ENCODE measurements at places on chromosomes 1 and 21.
A peak's percentile ranks its signal among the peaks of the same experiment; 100 is the strongest.

DNA sequence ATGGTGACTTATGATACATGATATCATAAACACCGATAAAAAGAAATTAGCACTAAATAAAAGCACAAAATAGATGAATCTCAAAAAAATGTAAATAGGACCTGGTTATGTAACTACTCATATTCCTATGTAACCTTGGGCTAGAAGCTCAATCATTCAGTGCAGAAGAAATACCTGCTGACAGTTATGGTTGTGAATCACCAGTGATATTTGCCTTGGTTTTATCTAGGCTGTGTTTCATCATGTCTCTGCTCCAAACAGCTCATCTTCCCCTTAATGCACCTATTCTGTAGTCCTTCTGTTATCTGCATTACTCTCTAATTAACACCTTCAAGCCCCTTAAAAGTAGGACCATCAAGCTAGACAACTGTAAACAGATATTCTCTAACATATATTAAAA is 16.3 kb upstream of the PIGC start:
- DNase-seq = no peak

GRCh38 chr1:38031513-38031866 is 15.1 kb downstream of the POU3F1 start:
- DNase-seq = no peak

- DNase-seq = no peak
Observed at GRCh38 chr1:174800216-174800851, 199.4 kb upstream of the CACYBP start.

DNA sequence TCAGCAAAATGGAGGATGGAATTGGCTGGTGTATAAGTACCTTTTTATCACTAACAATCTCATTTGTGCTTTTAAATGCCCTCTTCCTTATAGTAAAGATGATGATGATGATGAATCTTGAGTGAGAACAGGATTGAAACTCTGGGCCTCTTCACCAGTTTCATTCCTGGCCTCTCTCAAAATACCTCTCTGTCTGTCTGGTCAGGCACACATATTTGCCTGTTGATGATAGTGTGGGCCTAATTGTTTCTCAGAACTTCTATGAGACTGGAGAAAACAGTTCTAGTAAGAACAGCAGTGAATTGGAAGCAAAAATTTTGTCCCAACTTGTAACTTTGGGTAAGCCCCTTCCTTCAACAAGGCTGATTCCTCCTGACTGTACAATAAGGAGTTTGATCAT is 94.4 kb upstream of the RGS4 start:
- DNase-seq = no peak

GRCh38 chr1:8349961-8350360 is 32.0 kb downstream of the SLC45A1 start:
- no peak for DNase-seq

- no peak for DNase-seq
Observed at GRCh38 chr1:226444901-226445300, 37.0 kb upstream of the PARP1 start.

GRCh38 chr1:192453360-192453992 is 122.1 kb upstream of the RGS1 start:
- no peak for DNase-seq

- no peak for DNase-seq
Observed at GRCh38 chr1:183883623-183884022, 78.7 kb downstream of the RGL1 start.

- DNase-seq = no peak
Observed at GRCh38 chr1:243910607-243911006, 60.6 kb upstream of the AKT3 start.

- no peak for DNase-seq
Observed at GRCh38 chr1:212594640-212595039, 13.9 kb upstream of the ATF3 start.

DNA sequence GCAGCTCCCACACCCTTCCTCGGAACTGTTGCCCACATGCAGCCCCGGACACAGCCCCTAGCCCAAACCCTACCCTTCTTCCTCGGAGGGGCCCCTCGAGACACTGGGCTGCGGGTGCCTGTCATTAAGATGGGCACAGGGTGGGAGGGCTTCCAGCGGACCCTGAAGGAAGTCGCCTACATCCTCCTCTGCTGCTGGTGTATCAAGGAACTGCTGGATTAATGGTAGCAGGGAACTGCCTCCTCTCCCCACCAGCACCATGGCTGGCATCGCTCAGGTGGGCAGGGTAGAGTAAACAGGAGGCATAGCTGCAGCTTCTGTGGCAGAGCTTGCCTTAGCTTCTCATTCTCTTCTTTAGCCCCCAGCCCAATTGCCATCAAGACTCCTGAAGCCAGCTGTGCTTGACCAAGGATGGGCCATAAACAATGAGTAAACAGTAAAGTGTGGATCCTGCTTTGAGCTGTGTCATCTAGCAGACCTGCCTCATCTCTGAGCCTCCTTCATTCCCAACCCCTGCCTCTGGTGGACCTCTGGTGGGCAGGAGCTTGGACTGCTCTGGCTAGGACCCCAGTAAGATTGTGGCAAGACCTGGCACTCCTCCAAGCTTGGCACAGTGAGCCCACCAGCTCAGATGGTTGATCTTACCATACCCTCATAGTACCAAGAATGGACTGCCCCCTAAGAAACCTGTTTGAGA is at the start of gene LENEP:
Gene LENEP (plus strand): TSS at position 15 of the 697 bp plus-strand sequence. CDS start 22 bp downstream, at position 37.
- no peak for DNase-seq

DNA sequence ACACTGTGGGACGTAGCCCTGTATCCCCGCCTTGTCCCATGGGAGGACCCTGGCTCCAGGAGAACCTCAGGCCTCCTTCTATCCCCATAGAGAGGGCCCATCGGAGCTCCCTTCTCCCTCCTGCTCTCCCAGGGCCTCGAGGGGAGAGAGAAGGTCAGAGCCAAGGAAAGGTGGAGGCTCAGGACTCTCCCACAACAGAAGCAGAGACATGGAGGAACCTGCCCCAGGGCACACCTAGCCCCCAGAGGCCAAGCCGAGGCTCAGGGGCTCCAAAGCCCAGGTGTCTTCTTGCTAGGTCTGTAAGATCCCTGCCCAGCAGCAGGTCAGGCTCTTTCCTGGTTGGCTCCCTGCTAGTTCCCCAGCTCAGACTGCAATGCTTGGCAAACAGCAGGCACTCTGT is 34.4 kb upstream of the ARF1 start:
- no peak for DNase-seq

DNA sequence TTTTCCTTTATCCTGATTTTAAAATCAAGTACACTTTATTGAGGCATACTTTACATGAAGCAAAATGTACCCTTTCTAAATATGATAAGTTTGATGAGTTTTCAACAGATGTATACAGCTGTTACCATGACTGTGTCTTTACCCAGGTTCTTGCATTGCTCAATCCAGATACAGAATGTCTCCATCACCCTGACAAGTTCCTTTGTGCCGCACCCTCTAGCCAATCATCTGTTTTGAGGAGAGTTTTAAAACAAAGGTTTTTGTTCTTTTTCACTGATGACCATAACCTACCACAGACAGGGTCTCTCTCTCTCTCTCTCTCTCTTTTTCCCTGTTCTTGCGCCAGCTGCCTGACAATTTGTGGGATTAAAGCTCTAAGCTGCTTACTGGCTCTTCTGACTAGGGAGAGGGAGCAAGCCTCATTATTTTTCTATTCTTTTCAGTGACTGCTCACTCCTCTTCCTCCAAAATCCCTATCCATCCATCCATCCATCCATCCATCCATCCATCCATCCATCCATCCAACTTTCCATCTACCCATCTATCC is 1.2 kb upstream of the KCNE1 start:
- no peak for DNase-seq

DNA sequence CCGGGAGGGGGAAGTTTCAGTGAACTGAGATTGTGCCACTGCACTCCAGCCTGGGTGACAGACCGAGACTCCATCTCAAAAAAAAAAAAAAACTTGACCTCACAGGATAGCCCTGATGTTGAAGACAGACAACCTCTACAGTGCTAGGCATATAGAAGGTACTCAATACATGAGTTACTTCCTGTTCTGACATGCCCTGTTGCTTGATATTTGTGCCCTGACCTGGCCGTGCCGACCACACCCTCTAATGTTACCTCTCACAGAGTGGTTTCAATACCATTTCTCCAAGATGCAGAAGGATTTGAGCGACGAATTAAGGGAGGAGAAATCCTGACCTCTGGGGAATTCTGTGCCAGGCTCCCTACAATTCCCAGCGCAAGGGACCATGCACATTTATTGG is 5.2 kb downstream of the PTAFR start:
- DNase-seq = no peak

DNA sequence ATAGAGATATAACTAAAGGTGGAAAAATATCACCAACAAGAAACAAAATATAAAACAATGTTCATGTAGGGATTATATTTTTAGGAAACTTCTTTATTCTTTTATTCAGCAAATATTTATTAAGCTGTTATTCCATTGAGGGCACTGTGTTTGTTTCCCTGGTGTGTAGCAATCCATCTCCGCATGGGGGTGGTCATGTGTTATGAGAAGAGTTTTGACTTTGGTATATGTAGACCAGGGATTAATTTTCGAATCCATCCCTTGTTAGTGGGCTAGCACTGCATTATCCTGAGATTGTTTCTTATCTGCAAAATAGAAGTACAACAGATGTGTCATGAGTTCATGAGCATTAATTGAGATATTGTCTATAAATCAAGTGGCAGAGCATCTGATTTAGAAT is 190.2 kb upstream of the LRRC7 start:
- DNase-seq = no peak

DNA sequence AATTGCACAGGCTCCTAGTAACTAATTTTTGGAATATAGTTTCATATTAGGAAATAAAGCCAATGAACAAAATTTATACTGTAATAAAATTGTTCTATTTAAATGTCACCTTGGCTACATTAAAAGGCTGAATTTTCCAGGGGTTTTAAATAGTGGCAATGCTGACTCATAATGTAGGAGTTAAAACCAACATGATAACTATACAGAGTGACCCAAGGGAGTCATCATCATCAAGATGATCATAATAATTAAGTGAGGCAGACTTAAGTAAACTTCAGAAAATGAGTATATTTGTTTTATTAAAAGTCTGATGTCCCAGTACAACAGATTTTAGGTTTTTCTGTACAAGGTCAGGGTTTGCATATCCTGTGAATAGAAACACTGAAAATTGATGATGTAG is 183.4 kb downstream of the PLPPR4 start:
- no peak for DNase-seq

GRCh38 chr1:170309389-170310013 is 163.7 kb downstream of the NTMT2 start:
- peak; percentile 16 for DNase-seq

DNA sequence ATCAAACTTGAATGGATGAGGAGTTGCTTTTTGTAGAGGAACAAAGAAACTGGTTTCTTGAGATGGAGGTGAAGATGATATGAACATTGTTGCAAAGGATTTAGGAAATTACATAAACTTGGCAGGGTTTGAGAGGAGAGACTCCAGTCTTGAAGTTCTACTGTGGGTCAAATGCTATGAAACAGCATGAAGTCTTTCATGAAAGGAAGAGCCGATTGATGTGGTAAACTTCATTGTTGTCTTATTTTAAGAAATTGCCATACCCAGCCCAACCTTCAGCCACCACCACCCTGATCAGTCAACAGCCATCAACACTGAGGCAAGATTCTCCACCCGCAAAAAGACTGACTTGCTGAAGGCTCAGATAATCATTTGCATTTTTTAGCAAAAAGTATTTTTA is 52.2 kb downstream of the SIPA1L2 start:
- no peak for DNase-seq

- DNase-seq = no peak
Observed at GRCh38 chr1:182649041-182649440, 35.3 kb downstream of the RGS8 start.

GRCh38 chr1:241972703-241973369 is 15.3 kb downstream of the BECN2 start:
- DNase-seq = peak; percentile 38

- no peak for DNase-seq
Observed at GRCh38 chr1:56758794-56759193, 60.4 kb downstream of the FYB2 start.

GRCh38 chr1:23273450-23274133 is 56.3 kb upstream of the HTR1D start:
- DNase-seq = peak; percentile 58

GRCh38 chr1:107105914-107106313 is 34.9 kb upstream of the NTNG1 start:
- DNase-seq = no peak

- peak; percentile 47 for DNase-seq
Observed at GRCh38 chr1:204384636-204385352, 25.1 kb upstream of the PLEKHA6 start.

- DNase-seq = no peak
Observed at GRCh38 chr21:17797967-17798366, 21.2 kb downstream of the C21orf91 start.

Measured in H4 (cell line).